ENCODE measurements at places on chromosomes 2 and 18. TPM values are rescaled to one million over a fixed set of nuclear protein-coding genes. Genes with fewer than 3 reads are reported as not detected.

The GPR45 gene
- total RNA-seq = not detected

The LCLAT1 gene
- total RNA-seq = 29.7 TPM

The RSAD2 gene
- 0.49 TPM for total RNA-seq

The MYCN gene
- total RNA-seq = not detected

The TRIM43 gene
- not detected for total RNA-seq

The RNF152 gene
- total RNA-seq = 0.04 TPM

The AFG3L2 gene
- 86.4 TPM for total RNA-seq

The RIT2 gene
- not detected for total RNA-seq

The CABYR gene
- total RNA-seq = not detected

The IL36B gene
- not detected for total RNA-seq

The RAB3GAP1 gene
- total RNA-seq = 35.0 TPM

The WNT6 gene
- not detected for total RNA-seq

The DLGAP1 gene
- total RNA-seq = 0.20 TPM

The KIAA2012 gene
- total RNA-seq = not detected

The ALPI gene
- total RNA-seq = not detected

The IGFBP2 gene
- 0.93 TPM for total RNA-seq

The ICA1L gene
- total RNA-seq = 0.74 TPM

The HAAO gene
- not detected for total RNA-seq

The RELCH gene
- 9.1 TPM for total RNA-seq

The OSBPL6 gene
- 12.6 TPM for total RNA-seq

All from K562 (cell line).